ENCODE measurements at places on chromosomes 16 and 17.
A peak's percentile ranks its signal among the peaks of the same experiment; 100 is the strongest.

DNA sequence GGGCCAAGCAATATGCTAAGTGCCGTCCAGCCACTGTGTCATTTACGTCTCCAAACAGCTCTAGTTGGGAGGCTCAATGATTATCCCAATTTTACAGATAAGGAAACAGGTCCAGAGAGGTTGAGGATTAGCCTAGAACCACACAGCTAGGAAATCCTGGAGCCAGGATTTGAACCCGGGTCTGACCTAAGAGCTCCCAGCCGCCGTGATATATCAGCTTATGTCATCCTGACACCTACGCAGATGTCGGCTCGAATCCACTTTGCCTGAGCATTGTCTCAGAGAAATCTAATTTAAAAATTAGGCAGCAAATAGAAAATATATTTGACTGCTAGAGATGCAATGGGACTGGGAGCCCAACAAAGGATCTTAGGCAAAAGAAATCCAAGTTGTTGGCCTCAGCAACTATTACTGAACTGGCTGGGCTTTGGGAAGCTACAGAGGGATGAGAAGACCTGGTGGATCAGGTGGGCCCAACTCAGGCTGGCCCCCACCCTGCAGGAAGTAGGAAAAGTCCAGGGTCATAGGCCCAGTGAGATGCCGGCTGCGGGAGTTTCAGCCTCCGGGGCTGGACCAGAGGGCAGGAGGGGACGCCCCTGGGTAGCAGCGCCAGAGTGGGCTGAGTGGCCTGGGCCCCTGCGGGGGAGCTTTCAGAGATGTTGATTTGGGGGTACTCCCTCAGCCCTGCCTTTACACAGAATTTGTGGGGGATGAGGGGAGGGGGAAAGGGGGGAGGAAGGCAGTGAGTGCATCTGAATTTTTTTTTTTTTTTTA lies 35.1 kb upstream of the IL21R start:
- peak; percentile 0 for ATAC-seq

DNA sequence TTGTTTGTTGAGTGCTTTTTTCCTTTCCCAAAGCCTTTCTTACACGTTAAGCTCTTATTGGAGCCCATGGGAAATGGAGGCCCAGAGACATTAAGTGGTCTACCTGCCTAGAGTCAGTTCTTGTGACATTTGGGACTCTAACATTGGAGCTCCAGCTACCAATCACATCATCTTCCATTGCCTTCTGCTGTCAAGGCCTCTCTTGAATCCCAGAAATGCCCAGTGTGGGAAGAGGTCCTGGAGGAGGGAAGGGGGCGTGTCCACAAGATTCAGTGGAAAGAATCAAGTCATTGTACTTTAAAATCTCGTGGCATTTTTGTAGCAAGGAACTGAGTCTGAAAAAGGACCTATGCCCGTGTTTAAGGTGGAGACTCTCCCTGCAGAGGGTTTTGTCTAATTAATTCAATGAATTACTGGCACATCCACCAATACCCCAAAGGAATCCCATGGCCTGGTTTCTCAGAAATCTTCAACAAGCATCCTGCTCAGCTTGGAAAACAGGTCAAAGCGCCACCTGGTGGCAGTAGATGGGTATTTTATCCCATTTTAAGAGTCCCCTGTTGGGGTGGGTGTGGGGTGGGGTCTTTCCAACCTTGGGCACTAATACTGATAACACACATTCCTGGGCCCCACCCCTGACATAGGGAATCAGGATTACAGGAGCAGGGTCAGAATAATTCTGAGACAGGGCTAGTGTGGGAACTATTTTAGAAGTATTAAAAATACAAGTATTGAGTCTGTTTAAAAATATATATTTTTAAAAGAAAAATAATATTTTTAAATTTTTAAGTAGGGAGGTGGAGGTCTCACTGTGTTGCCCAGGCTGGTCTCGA lies 24.6 kb downstream of the GPT2 start:
- ATAC-seq: peak; percentile 51

- ATAC-seq: no peak
Measured at GRCh38 chr17:17052462-17053221, 10.4 kb downstream of the MPRIP start.

GRCh38 chr17:10051112-10051511 lies 146.0 kb upstream of the RCVRN start:
- ATAC-seq: no peak

- ATAC-seq: no peak
Measured at GRCh38 chr17:59508999-59509625, 56.3 kb upstream of the DHX40 start.

- ATAC-seq: peak; percentile 27
Measured at GRCh38 chr17:77372444-77373298, 231.9 kb downstream of the SEC14L1 start.

DNA sequence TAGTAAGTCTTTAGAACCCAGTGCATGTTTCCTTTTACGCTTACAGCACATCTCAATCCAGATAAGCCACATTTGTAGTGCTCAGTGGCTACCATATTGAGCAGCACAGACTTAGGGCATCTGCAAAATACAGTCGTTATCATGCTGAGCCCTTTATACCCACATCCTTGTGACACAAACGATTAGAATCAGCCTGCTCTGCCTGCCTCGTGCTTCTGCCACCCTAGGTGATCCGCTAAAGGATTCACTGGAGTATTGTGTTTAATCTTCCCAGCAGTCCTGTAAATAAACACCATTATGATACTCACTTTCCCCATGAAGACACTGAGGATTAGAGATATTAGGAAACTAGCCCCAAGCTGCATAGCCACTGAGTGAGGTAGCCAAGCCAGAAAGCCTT lies 51.3 kb upstream of the FA2H start:
- no peak for ATAC-seq

DNA sequence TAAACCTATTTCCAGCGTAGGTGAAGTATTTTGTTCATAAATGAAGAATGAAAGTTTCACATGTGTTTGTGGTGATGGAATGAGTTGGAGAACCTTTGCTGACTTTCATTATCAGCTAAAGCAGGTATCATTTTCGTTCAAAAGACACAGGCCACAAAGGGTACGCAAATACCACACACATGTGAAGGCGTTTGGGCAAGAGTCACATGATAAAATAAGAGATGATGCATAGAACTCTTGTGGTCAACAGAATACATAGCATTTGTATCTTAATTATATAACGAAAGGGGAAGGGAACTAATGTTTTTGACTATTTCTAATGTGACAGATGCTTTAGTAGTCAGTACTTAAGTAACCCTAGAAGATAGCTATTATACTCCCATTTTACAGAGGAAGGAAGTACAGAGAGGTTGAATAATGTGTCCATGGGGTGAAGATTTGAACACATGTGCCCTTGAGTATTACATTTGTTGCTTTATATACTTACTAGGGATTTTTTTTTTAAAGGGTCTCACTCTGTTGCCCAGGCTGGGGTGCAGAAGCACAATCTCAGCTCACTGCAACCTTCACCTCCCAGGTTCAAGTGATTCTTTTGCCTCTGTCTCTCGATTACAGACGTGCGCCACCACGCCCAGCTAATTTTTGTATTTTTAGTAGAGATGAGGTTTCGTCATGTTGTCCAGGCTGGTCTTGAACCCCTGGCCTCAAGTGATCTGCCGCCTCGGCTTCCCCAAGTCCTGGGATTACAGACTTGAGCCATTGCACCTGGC lies 4.8 kb downstream of the RPA1 start:
- ATAC-seq: peak; percentile 74

GRCh38 chr16:23016368-23016767 lies 132.9 kb downstream of the USP31 start:
- ATAC-seq: no peak

DNA sequence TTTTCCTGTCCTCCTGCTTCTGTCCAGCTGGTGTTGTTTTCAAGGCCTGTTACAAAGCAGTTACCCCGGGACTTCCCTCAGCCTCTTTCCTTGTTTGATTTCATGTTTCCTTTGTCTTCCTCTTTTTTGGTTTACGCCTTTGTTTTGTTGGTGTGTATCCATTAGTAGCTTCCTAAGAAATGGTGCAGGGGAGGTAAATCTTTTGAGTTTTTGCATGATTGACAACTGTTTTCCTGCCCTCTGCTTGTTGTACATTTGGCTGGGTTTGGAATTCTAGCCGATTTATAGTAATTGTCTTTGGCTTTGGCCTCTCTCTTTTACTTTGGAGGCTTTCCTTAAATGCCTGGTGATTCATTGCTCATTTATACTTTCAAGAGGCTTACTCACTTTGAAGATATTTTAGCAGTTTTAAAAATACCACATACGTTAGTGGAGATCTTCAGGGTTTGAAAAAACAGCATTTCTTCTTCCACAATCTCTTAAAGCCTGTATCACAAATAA lies 32.8 kb downstream of the DNAH2 start:
- ATAC-seq: no peak

GRCh38 chr17:83175822-83176622 lies 96.6 kb downstream of the METRNL start:
- no peak for ATAC-seq

- no peak for ATAC-seq
Measured at GRCh38 chr17:29252101-29252791, 5.6 kb downstream of the CRYBA1 start.

GRCh38 chr16:88936008-88936555 lies 40.9 kb downstream of the CBFA2T3 start:
- peak; percentile 34 for ATAC-seq

DNA sequence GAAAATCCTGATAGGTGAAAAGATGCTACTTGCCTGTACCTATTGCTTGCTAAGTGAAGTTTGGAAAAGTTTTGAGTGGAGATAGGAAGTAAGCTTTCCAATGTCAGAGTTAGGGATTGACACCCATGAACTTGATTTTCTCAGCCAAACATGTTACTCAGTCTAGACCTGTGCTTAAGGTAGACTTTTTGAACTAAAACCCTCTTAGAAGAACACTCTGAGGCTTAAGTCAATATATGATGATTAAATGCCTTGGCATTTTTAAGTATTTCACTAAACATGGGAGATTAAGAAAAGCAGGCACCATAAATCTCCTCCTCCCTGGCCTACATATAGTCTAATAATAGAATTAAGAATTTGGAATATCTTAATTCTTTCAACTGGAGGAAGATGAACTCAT lies 785.6 kb upstream of the SOX9 start:
- no peak for ATAC-seq

DNA sequence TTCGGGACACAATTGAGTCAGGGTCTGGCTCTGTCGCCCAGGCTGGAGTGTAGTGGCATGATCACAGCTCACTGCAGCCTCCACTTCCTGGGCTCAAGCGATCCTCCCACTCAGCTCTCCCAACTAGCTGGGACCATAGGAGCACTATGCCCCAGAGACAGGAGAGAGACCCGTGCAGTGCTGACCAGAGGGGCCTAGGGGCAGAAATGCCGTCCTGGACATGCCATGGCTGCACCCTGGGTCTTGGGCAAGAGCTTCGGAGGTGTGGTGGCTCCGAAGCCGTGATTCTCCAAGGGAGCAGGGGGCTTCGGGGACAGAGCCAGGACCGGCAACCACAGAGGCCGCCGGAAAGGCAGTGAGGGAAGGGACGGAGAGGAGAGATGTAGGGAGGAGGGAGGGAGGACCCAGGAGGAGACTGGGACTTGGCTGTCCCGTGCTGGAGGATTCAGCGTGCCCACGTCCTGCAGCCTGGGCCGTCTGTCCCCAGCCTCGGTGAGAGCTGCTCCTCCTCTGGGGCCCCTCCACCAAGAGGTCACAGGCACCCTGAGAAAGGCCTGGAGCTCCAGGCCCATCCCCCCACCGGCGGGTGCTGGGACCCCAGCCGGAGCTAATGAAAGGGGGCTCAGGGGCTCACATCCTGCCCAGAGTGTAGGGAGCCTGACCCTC lies 21.9 kb downstream of the TPSD1 start:
- no peak for ATAC-seq

DNA sequence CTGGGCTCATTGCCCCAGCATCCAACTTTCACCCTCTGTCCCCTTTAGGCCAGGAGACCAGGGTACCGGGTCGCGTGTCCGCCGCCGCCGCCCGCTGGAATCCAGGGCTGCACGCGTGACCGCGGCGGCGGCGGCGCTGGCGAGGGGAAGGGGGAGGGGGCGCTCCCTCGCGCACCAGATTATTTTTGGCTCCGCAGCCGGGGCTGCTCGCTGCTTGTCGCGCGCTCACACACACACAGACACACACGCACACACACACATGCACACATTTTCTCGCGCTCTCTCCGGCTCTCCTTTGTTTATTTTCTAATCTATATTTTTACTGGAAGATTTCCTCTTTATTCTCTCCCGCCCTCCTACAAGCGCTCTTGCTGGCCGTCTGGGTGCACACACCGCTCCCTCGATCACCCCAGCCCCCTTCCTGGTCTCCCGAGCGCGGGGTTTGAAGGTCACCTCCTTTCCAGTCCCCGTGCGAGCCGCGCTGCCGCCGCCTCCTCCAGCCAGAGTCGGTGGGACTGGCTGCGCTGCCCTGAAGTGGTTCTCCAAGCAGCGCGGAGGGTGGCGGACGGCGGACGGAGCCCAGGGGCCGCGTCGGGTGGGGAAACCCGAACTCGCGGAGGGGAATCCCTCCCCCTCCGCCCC lies 921.4 kb upstream of the EEF2KMT start:
- no peak for ATAC-seq

DNA sequence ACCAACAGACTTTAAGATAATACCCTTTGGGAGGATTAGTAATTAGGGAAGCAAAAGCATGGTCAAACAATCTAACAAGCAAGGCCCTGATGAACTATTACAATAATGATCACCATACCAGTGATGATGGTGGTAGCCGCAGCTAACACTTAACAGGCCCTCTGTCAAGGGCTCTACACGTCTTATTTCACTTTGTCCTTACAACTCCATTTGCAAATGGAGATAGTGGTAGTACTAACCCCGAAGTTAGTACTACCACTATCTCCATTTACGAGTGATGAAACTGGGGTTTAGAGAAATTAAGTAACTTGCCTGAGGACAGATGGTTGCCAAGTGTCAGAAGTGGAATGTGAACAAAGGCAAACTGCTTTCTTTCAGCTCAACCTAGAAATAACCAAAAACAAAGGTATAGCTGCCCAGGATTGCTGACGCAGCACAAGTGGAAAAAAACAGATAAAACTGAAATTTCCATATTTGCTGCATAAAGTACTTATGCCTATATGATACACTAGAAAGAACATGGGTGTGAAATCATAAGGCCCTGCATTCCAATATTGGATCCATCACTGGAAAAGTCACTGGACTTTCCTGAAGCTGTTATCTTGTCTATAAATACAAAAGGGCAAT lies 24.6 kb downstream of the CEP112 start:
- no peak for ATAC-seq

DNA sequence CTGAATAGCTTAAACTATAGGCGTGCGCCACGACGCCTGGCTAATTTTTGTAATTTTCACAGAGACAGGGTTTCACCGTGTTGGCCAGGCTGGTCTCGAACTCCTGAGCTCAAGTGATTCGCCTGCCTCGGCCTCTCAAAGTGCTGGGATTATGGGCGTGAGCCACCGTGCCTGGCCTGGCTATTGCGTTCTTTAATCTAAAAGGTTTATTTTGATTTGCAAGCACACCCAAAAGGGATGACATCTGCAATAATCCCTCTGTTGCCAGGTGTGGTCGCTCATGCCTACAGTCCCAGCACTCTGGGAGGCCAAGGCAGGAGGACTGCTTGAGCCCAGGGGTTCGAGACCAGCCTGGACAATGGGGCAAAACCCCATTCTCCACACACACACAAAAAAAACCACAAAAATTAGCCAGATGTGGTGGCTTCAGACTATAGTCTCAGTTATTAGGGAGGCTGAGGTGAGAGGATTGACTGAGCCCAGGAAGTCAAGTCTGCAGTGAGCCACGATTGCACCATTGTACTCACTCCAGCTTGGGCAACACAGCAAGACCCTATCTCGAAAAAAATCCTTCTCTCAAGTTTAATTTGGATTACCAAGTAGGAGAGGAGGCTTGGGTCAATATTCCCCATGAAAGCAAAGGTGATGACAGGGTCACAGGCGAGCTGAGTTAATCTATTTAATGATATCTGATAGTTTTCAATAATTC lies 144.1 kb downstream of the PARN start:
- no peak for ATAC-seq

GRCh38 chr17:43570518-43570928 lies 24.4 kb upstream of the ETV4 start:
- no peak for ATAC-seq
